NCI-H2081 treated with DMSO at 0.1 percent for 48 hours (cell line): ENCODE measurements at places on chromosomes 2 and 18.

DNA sequence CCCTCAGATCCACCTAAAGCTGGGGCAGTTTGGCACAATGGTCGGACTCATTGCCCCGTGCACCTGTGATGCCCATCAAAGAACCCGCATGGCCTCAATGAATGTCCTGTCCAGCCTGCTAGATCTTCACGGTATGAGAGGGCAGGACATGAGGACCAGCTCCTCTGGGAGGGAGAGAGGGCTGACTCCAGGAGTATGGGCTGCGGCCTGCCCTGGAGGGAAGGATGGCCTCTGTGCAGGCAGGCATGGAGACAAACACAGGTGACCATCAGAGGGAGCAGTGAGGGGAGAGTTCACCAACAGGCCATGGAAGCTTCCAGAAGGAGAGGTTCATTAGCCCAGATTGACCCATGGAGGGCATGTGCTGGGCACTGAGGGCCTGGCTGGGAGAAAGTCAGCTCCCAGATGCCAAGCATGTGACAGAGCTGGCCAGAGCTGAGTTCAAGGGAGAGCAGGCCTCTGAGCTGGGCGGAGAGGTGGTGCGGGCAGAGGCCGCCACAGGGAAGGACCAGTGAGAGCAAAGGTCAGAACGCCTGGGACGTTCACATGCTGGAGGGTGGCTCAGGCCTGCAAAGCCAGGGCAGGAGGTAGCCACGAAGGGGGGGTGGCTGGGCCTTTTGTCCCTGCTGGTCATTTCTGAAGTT lies 36.2 kb downstream of the HJURP start:
- DNase-seq: no peak

DNA sequence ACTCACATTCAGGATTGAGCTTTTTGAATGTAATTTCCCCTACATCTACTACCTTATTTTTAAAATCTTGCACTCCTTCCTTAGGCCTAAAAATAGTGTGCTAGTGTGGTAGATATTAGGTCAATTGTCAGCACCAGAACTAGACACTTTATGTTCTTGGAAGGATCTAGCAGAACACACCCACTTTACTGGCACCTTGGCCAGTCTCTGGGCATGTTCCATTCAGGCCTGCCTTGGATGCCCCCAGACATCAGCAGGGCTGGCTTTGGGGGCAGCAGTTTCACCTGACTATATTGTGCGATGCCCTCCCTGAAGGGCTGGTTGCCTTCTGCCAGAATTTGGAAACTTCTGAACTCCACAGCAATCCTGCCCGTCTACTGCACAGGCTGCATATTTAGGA lies 15.3 kb upstream of the NFE2L2 start:
- DNase-seq: no peak

GRCh38 chr18:59022167-59022945 lies 117.3 kb upstream of the SEC11C start:
- DNase-seq: no peak

DNA sequence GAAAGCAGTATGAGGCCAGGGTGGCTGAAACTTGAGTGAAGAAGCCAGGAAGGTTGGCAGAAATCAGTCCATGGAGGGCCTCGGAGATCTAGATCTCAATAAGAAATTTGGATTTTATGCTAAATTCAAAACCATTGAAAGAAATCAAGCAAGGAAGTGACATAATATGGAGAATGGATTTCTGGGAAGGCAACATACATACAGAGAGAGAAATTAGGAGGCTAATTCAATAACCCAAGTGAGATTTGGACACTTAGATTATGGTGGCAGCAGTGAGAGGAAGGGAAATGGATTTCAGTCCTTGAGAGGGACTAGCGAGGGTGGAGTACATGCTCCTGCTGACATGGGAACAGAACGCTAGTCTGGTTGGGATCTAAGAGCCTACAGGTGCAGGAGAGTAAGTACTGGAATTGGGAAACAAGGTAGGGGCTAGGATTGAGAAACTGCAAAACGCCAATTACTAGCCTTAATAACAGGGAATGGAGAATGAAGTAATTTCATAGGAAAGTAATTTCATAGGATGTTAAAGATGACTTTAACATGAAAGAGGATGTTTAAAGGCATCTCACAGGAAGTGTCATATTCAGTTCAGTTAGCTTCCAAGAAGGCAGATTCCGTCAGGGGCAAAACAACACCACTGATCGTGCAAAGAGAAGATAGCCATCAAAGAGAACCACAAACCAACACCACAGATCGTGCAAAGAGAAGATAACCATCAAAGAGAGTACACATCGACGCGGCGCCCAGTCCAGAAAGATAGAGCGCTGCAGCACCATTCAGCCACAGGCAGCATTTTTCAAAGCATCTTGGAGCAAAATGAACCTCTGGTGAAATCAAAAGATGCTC lies 27.2 kb downstream of the CDKL4 start:
- DNase-seq: no peak

DNA sequence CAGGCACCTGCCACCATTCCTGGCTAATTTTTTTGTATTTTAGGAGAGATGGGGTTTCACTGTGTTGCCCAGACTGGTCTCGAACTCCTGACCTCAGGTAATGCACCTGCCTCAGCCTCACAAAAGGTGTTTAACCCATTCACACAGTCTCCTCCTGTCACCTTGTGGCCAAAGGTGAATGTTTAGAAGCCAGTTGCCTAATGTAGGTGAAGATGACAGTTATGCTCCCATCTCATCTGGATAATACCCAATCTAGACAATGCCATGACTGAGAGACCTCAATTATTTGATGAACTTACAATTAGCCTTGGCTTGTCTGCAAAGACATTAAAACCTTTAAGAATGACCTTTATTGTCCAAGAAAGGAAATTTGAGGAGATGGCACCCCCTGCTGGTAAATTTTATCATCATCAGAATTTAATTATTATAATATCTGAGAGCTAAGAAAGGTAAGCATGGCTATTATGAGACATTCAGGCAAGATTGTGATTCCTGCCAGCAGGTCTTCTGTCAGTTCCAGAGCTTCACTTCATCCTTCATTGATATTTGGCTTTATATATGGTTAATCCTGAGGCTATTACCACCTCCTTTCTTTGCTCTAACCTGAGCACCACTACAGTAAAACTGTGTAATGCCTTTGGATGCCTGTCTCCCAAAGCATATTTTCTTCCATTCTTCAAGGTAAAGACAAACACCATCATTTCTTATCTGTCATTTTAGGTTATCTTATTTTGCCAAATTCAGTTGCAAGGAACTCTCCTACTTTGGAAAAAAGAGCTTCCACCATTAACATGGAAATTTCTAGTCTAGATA lies 117.6 kb downstream of the FAM124B start:
- DNase-seq: no peak

GRCh38 chr2:176206682-176207081 lies 18.2 kb downstream of the HOXD1 start:
- DNase-seq: no peak

- DNase-seq: no peak
Observed at GRCh38 chr2:34419856-34420255, 820.8 kb upstream of the FAM98A start.

DNA sequence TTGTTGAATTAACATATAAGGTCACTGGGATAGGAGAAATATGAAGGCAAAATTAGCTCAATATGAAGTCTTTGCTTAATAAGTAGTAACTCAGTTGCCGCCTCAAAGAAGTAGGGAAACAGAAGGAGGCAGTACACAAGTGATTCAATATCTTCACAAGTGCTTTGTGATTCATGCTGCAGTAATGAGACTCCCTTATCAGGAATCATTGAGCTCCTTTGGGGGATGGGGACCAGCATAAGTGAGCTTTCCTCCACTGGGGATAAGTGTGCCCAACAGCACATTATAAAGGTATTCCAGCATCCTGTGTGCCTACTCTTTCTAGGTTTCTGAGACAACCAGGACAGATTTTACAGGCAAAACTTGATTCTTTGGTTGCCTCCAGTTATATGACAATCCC lies 323.4 kb upstream of the UBE2E3 start:
- no peak for DNase-seq

DNA sequence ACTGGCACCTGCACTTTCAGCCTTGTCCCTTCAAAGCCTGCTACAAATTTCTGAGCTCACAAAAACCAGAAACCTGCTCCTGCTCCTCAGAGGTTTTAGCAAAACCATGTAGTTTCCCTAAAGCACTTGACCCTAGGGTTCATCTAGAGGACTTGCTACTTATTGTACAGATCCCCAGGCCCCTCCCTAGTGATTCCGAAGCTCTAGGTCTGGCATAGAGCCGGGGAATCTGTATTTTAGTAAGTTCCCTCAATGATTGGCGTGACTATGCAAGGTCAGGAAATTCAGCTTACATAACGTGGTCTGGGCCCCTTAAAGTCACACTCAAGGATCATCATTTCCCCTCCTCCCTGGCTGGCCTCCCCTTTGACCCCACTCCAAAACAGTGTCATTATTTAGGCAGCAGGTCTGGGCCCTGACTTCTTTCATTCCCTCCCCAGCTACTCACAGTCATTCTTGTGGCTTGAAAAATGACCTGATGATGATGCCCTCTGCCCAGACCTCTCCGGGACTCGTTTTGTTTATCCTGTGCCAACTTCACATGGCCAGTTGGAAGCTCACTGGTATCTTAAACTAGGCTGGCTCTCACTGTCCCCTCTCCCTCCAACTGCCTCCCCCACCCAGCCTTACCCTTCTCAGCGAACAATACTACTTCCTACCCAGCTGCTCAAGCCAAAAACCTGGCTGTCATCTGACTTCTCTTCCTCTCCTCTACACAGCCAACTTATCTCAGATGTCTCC lies 36.0 kb downstream of the WDFY1 start:
- DNase-seq: no peak

- DNase-seq: no peak
Observed at GRCh38 chr2:157158111-157158510, 99.4 kb upstream of the GALNT5 start.

GRCh38 chr2:85085563-85085962 lies 47.6 kb upstream of the TCF7L1 start:
- DNase-seq: no peak

DNA sequence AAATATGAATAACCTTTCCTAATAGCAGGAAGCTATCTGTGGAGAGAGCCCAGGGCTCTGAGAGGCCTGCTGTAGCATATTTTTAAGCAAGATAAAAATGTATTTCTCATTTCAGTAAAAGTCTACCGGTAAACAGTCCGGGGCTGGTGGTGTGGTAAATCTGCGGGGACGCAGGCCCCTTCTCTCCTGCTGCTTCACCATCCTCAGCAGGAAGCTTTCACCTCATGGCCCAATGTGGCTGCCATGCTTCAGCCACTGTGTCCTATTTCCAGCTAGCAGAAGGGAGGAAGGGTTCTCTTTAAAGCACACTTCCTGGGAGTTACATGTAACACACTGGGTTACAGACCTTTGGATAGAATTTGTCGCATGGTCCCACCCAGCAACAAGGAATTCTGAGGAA lies 79.5 kb upstream of the ODC1 start:
- DNase-seq: no peak

GRCh38 chr18:36155851-36156757 lies 26.4 kb downstream of the ELP2 start:
- DNase-seq: no peak

GRCh38 chr2:1024981-1025380 lies 74.3 kb downstream of the SNTG2 start:
- no peak for DNase-seq

DNA sequence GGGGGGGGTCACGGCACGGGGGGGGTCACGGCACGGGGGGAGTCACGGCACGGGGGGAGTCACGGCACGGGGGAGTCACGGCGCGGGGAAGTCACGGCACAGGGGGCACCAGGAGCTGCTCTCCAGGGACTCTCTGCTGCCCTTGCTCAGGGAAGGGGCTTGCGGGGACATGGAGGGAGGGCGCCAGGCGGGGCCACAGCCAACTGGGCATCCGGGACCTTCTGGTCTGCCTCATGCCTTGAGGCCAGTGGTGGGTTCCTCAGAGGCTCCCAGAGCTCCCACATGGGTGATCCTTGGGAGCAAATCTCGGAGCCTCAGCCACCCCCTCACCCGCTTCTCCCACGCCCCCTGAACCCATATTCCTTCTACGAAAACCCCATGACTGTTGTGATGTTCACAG lies 55.8 kb upstream of the TMEM18 start:
- DNase-seq: no peak

DNA sequence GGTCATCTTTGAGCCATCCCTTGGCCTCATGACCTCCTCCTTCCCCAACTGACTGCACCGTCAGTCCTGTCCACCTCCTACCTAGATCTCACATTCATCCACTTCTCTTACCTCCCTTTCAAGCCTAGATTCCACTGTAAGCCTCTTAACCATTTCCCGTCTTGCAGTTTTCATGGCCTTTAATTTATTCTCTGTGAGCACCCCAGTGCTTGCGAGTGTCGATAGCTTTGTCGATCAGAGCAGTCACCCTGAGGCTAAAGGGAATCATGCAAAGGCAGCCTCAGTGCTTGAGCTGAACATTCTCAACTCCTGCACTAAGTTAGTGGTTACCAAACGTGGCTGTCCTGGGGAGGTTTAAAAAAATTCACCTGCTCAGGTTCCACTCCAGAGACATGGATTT lies 14.7 kb downstream of the ARHGAP25 start:
- no peak for DNase-seq

DNA sequence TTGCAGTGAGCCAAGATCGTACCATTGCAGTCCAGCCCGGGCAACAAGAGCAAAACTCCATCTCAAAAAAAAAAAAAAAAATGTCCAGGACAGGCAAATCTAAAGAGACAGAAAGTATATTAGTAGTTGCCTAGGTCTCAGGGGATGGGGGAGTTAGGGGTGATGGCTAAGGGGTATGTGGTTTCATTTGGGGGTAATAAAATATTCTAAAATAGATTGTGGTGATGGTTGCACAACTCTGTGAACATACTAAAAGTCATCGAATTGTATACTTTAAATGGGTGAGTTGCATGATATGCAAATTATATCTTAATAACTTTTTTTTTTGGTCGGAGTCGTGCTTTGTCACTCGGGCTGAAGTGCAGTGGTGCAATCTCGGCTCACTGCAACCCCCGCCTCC lies 34.2 kb upstream of the ACTR2 start:
- DNase-seq: no peak

DNA sequence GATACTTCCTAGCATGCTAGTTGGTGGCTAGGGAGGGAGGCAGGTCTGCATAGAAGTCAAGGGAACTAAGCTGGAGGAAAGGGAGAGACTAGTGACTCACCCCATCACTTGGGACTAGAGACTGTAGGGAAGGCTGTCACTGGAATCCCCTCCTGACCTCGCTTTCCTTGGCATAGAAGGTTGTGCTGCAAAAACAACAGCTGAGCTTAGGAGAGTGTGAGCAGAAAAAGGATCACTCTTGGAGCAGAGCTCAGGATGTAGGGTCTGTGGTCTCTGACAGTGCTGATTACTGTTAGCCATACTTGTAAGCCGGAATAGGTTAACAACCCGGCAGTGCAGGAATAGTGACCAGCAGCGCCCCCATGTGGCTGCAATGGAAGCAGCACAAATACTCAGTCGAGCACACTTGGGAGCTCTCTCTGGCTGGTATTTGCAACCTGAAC lies 66.9 kb upstream of the SMAD2 start:
- no peak for DNase-seq

GRCh38 chr2:101435001-101435862 lies 39.7 kb downstream of the RFX8 start:
- no peak for DNase-seq

DNA sequence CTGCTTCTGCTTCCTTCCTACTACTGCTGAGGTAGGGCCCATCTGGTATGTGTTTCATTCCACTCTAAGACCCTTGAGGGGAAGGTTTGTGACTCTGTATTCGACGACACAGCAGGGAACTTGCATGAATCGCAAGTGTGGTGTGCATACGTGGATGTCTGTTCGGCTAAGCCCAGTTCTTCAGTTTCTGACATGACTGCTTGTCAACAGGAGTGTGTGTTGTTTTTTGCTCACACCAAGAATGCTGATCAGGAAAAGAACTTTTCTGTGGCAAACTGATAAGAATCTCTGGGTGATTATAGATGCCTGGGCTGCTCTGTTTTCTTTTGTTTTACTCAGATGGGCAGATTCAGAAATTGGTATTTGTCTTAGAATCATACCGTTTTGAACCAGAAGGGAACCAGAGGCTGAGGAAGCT lies 22.0 kb downstream of the TNFRSF11A start:
- no peak for DNase-seq
